ENCODE measurements at places on chromosomes 5 and 9.

DNA sequence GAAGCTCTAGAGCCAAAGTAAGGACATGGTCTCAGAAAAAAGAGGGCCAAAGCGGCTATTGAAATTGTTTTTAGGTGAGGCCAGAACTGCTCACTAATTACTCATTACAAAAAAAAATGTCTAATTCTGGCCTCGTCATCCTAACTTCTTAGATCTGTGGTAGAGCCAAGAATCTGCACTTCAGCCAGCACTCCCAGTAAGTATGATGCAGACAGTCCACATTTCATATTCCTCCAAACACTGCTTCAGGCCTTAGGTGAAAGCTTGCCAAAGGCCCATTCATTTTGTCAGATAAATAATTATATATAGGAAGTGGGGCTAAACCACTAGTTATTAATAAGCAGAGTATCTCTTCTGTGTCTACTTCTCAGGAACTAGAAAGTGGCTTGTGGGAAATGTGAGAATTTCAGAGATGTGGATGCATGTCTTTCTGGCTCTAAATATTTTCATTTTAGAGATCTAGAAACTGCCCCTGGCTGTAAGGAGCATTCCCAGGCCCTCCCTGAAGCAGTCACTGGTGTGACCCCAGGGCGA, 554.0 kb downstream of the TLE4 start:
- ATAC-seq = no peak

- no peak for ATAC-seq
These were observed 76.3 kb upstream of the PCSK1 start for GRCh38 chr5:96509316-96509715.

DNA sequence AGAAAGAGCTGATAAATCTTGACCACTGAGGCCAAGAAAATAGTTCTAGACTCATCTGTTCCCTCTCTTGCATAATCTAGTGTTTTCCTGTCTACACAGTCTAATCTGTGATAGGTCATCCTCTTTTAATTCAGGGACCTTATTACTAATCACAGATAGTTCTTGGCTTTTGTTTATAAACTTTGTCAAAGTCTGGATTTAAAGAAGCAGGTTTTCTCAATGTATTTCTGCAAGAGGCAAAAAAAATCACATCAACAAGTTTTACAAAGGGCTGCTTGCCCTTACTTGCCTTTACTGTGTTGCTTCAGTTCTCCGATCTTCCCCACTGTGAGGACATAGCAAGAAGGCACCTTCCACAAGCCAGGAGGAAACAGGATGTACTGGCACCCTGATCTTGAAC, 43.9 kb upstream of the MTAP start:
- no peak for ATAC-seq

GRCh38 chr5:88250010-88250409, 18.6 kb downstream of the TMEM161B start:
- no peak for ATAC-seq

- ATAC-seq = no peak
These were observed 2.1 kb downstream of the OBP2A start for GRCh38 chr9:135547756-135548736.

- ATAC-seq = no peak
These were observed 4.1 kb downstream of the ASB6 start for GRCh38 chr9:129637673-129638439.

DNA sequence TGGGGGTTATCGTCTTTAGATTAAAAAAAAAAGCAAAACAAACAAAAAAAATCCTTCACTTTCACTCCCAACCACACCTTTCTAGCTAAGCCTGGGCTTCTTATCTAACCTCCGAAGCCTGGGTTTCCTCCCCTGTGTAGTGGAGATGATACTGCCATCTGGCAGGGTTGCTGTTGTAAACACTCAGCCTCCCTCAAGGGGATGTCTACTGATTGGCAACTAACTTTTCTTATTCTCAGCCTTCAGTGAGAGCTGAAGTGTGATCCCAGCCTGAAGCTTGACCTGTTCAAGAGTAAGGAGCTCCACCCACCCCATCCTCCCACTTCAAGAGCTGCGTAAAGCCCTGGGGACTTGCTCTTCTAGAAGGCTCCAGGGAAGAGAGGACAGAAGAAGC, 21.5 kb upstream of the WWC1 start:
- peak; percentile 59 for ATAC-seq

- no peak for ATAC-seq
These were observed 7.8 kb upstream of the ALDOB start for GRCh38 chr9:101443364-101443771.

- no peak for ATAC-seq
These were observed 205.9 kb upstream of the NREP start for GRCh38 chr5:111962906-111963305.

DNA sequence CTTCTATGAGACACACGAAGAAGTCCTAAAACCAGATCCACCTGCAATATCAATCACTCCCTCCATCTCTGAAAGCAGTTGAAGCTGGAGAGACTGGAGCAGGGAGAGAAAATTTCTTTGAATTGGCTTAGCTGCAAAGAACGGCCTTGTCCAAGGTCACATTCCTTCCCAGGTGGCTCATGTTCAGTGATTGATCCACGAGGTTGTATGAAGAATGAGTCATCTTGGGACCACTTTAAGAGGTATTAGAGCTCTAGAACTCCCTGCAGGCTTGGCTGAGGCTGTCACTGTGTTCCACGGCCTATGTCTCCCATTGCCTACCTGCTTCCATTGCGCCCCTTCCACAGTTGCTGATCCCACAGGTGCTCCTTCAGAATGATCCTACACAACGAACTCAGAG, 68.2 kb downstream of the HMHB1 start:
- ATAC-seq = no peak

DNA sequence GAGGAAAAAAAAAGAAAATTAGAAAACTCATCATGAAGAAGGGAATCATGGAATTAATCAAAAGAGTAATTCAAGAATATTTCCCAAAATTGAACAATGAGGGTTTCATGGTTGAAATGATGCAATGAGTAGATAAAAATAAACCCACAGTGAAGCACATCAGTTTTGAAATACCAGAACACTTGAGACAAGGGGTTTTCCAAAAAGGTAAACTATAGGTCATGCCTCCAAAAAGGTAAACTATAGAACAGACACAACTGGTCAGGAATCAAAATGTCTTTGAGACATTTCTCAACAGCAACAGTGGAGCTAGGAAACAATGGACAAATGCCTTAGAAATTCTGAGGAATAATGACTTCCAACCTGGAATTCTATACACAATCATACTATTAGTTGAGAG, 60.2 kb upstream of the PCSK5 start:
- ATAC-seq = no peak

- ATAC-seq = no peak
These were observed 23.9 kb downstream of the IRF1 start for GRCh38 chr5:132466433-132467286.

DNA sequence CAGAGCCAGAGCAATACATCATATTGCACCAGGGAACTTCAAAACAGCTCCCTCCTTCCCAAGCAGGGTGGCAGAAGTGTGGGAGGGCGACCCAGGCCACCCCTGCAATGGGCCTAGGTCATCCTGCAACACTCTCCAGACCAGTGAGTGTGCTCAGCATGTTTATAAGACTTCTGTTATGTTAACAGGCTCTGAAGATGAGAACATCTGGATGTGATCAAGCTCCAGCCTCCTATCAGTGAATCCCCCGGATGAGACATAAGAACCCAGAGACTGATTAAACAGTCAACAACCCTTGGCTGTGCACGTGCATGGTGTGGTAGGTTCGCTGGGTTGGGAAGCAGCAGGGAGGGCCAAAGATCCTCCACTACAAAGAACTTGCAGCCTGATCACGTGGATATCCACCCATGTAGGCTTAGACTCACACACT, 63.3 kb downstream of the ABCA1 start:
- peak; percentile 31 for ATAC-seq

- ATAC-seq = no peak
These were observed 130.0 kb downstream of the C9orf152 start for GRCh38 chr9:110077925-110078324.

GRCh38 chr5:24385070-24385469, 259.7 kb downstream of the CDH10 start:
- ATAC-seq = no peak

GRCh38 chr5:40333459-40334241, 346.1 kb upstream of the PTGER4 start:
- ATAC-seq = no peak

DNA sequence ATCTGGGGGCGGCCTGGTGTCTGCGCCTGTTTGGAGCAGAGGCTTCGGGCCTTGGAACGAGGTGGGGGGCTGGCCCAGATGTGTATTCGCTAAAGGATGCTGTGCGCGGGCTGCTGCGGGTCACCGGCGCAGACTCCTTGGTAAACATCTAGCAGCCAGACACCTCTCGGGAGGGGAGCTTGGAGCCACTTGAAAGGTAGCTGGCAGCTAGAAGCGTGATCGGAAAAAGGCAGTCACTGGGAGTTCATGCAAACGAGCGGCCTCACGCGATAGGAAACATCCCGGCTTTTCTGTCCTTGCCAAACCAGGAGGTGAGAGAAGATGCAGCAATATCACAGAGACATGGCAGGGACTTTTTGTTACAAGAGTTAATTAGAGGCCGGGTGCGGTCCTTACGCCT, 8.1 kb downstream of the LAMC3 start:
- ATAC-seq = no peak

DNA sequence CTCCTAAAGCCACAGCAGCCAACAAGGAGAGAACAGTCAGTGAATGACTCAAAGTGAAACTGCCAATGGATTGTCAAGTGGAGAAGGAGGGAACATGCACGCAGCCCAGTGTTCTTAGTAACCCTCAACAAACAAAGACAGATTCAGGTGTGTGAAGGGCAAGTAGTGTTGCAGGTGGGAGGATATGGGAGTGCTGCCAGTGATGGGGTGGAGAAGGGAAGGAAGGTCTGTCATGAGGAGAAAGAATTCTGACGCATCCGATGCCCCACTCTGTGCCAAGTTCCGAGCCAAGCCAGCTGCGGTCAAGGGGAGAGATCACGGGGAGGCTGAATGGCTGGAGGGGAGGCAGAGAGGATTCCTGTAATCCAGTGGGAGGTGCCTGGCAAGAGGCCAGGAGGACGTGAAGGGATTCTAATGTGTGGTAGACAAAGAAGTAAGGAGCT, 56.5 kb downstream of the CAST start:
- ATAC-seq = no peak

GRCh38 chr5:16921211-16921610, 14.9 kb downstream of the MYO10 start:
- no peak for ATAC-seq

- ATAC-seq = no peak
These were observed 160.5 kb upstream of the KCNN2 start for GRCh38 chr5:114201332-114201731.

- ATAC-seq = no peak
These were observed 44.7 kb upstream of the IZUMO3 start for GRCh38 chr9:24590432-24590831.
